Foreskin melanocyte (primary cell): ENCODE measurements at places on chromosomes 11 and 22.
A peak's percentile ranks its signal among the peaks of the same experiment; 100 is the strongest.

DNA sequence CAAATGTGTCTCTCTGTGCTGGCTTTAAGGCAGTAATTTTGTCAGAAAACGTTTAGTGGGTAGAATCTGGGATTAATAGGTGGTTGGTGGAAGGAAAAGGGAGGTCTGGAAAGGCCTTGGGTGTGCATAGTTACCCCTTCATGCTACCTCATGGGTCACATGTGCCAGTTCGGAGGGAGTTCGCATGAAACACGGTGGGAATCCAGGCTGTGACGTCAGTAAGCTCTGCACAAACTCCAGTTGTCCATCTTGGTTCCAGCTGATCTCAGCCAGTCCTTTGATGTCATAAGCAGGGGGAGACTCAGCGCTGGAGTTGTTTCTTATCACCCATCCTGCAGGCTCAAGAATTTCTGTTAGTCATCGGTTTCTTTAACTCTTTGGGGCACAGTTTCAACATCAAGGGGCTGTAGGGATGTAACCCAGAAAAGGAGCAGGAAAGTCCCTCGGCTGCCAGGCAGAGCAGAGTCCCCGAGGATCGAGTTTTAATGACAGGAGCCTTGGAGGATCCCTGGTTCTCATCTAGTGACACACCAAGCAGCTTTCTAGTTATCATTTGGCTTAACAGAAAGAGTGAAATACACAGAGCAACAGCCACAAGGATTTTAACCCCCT is 28.9 kb downstream of the MOV10L1 start:
- DNase-seq, result no peak

GRCh38 chr11:17280494-17281127 is 4.1 kb downstream of the NUCB2 start:
- DNase-seq, result no peak

- no peak for DNase-seq
Measured at GRCh38 chr11:27139742-27140367, 99.2 kb downstream of the BBOX1 start.

- no peak for DNase-seq
Measured at GRCh38 chr22:42714768-42715390, 5.8 kb downstream of the A4GALT start.

GRCh38 chr22:43931771-43932170 is 8.2 kb downstream of the PNPLA3 start:
- no peak for DNase-seq

DNA sequence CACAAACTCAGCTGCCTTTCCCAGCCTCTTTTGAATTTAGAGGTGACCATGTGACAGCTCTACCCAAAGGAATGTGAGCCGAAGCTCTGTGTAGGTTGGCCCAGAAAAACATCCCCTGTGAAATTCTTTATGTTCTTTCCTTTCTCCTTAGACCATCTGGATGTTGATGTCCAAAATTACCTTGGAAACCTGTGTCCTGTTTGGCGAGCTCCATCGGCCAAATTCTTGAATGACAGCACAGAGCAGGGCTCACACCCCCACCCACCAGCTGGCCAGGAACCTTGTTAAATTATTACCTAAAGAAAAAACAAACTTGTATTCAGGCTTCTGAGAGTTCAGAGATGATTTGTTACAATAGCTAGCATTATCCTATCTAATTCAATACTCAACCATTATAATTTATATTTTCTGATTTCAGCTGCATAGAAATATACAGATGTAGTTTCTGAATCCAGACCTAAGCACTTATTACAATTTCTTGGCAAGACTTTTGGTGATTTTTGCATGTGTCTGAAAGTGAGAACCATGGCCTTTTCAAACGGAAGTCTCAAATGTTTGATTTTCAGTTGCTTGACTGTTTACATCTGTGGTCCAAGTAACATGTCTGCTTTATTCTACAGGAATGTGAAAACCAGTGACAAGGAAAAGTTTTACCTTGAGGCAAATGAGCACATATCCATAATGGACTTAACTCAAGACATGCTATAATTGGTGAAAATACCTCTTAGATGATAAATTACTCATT is 554.2 kb downstream of the NTM start:
- no peak for DNase-seq

GRCh38 chr11:8081591-8082250 is 710 bp downstream of the TUB start:
- no peak for DNase-seq

DNA sequence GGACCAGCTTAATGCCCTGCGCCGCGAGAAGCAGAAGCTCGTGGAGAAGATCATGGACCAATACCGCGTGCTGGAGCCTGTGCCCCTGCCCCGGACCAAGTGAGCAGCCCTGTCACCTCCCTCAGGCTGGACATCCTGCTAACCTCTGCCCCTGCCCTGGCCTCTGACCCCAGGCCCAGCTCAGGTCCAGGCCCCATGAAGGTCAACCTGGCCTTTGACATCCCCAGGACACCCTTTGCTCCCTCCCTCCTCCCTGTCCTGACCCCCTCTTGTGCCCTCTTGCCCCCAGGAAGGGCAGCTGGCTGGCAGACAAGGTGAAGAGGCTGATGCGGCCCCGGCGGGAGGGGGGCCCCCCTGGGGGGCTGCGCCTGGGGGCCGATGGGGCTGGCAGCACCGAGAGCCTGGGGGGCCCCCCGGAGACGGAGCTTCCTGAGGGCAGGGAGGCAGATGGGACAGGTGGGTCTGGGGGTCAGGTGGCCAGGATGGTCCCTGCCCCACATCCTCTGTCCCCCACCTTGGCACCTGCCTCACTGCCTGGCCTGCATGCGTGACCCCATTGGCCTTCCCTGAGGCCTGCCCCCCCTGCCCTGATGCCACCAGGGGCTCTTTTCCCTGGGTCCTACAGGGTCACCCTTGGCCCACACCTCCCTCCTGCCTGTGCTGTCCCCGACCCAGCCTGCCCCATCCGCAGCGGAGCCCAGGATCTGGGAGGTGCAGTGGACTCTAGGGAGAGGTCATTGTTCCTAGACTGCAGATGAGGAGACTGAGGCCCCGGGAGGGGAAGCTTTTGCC is 5.1 kb upstream of the RPS6KA4 start:
- DNase-seq, result no peak

- no peak for DNase-seq
Measured at GRCh38 chr11:104895634-104896033, 2.6 kb downstream of the CASP12 start.

GRCh38 chr11:46295312-46296058 is 18.0 kb downstream of the CREB3L1 start:
- DNase-seq, result peak; percentile 47

GRCh38 chr22:47837703-47838102 is 1075.3 kb downstream of the TBC1D22A start:
- no peak for DNase-seq

DNA sequence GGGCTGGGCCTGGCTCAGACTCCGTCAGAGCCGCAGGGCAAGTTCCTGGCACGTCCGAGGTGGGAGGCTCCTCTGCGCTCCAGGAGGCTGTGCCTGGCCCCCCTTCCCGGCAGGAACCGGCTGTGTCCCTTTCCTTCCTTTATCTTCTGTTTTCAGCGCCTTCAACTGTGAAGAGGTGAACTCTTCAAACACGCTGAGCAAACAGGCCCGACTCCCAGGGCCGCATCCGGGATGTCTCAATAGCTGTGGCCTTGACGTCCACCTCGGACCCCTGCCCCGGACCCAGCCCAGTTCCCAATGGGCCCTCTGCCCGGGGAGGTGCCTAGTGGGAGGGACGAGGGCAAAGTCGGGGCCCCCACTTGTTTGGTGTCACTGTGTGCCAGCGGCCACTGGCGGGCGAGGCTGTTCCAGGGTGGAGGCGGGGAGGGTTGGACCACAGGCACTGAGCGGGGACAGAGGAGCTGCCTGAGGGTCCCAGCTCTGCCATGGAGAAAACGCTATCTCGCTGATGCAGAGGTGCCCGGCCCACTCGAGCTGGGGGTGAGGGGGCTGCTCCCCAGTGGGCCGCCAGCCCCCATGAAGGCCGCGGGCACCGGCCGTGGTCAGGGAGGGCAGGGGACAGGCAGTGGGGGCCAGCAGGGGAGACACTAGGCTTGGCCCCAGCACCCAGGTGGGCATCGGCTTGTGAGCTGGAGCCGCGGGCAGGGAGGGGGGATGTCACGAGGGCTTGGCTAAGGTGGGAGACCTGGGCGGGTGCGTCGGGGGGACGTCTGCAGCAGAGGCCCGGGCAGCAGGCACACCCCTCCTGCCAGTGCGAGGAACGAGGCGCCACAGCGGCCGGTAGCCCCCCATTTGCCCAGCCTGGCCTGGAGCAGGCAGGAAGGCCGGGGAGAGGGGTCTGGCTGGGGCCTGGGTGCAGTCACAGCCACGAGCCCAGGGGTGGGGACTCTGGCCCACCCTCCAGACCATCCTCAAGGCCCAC is 2.7 kb upstream of the MUC5B start:
- no peak for DNase-seq

DNA sequence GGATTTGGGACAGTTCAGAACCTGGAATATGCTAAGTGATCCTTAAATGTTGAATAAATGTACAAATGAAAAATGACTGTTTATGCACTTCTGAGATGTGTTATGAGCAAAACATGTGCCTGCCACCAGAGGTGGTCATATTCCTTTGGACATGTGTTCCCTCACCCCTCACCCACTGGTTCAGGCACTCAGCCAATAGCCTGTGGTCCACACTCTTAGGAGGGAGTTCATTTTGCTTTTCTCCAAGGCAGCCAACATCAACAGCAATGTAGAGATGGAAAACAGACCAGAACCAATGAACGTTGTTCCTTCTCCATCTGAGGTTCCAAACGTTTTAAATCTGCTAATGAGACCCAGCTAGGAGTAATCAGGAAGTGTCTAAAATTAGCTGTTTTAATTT is 44.0 kb downstream of the RPUSD4 start:
- DNase-seq, result no peak

DNA sequence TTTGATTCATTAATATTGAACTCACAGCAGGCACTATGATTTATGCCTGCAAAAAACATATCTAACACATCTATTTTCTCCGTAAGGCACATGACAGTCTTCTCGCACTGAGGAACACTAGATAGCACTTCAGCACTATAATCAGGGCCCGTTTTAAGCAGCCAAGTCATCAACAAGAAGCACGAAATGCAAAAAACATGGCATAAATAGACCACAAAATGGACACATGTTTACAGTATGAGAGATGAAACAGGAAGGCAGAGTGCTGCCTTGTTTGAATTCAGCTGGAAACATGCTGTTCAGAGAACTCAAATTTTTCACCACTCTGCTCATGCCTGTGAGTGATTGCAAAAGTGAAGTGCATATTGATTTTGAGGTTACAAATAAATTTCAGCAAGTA is 205.8 kb upstream of the PDGFD start:
- peak; percentile 1 for DNase-seq

- DNase-seq, result no peak
Measured at GRCh38 chr22:50089682-50090411, at the start of gene MOV10L1. Gene MOV10L1, plus strand, starts transcription at chr22:50090006. Its CDS starts 83 bp downstream, at chr22:50090089.

- no peak for DNase-seq
Measured at GRCh38 chr22:26436903-26437515, 7.9 kb downstream of the ASPHD2 start.

DNA sequence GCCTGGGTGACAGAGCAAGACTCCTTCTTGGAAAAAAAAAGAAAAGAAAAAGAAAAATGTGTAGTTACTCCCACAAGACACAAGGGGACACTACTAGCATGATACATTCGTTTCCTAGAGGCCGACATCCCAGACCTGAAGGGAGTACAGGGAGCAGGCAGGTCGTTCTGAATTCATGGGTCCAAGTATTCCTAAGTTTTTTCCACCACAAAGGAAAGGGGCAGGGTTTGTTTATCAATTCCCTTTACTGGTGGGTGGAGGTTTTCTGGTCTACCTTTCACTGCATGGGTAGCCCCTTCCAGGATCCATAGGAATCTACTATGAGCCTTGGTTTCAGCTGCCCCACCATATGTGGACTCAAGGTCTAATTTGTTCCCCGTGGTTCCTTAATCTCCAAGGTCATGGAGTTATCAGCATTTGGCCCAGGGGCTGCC is 11.8 kb downstream of the TIGD3 start:
- peak; percentile 67 for DNase-seq

GRCh38 chr11:19723572-19724342 is 11.1 kb downstream of the NAV2 start:
- peak; percentile 46 for DNase-seq

DNA sequence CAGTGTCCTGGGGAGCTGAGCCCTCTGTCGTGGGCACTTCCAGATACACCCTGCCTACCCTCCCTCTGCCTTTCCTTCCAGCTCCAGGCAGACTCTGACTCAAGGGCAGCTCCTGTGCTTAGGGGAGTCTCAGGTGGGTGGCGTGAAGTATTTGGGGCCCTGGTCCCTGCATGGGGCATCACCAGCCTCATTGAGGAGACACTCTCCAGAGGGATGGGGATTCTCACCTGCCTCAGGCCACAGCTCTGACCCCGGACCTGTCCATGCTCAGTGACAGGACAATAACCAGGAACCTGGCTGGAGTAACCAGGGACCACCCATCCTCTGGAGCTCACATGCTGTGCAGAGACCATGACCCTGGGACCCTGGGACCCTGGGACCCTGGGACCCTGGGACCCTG is 41.2 kb downstream of the GGTLC2 start:
- no peak for DNase-seq

GRCh38 chr11:11857769-11858168 is 16.0 kb downstream of the USP47 start:
- DNase-seq, result no peak

DNA sequence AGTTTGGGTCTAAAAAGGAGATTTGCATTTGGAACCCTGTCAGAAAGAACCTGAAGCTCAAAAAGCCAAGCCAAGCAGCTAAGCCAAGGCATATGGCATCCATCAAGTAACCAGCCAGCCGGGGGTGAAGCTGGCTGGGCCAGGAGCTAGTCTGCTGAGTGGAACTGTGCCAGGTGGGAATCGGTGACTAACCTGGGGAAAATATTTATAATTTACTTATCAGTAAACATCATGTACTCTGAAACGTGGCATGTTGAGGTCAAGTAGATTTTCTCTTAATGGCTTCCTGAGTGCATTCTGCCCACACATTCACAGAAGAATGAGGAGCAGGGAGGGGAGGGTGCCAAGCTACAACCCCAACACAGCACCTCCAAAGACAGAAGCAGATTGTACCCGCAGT is 70.5 kb upstream of the SESN3 start:
- no peak for DNase-seq

DNA sequence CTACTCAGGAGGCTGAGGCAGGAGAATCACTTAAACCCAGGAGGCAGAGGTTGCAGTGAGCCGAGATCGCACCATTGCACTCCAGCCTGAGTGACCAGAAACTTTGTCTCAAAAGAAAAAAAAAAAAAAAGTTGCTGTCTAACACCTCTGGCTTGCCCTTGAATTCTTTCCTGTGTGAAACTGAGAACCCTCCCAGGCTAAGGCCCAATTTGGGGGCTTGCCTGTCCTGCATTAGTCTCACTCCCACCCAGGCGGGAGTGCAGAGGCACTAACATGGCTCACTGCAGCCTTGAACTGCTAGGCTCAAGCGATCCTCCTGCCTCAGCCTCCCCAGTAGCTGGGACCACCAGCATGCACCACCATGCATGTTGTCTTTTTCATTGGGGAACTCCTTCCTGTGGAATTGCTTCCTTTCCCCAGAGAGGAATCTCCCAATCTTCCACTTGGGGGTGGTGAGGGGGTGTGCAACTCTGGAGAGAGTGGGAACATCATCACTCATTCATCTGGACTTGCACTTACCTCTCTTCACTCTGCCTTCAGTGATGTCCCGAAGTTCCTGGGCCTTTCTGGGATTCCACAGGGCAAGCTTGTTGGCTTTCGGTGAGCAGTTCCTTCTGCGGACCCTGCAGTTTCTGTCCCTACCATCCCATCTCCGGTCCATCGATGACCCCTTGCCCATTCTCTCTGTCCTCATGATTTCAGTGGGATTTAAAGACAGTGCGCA is 62.1 kb upstream of the CREB3L1 start:
- no peak for DNase-seq
